ENCODE measurements at places on chromosomes 3 and 15.
A peak's percentile ranks its signal among the peaks of the same experiment; 100 is the strongest.

GRCh38 chr15:88258093-88258641 is 1.6 kb upstream of the NTRK3 start:
- DNase-seq = no peak

- no peak for DNase-seq
Observed at GRCh38 chr15:80778964-80779657, at the start of gene CEMIP. TSS of gene CEMIP (plus strand) at chr15:80779370. CDS start at chr15:80873880, 94,510 bp downstream.

DNA sequence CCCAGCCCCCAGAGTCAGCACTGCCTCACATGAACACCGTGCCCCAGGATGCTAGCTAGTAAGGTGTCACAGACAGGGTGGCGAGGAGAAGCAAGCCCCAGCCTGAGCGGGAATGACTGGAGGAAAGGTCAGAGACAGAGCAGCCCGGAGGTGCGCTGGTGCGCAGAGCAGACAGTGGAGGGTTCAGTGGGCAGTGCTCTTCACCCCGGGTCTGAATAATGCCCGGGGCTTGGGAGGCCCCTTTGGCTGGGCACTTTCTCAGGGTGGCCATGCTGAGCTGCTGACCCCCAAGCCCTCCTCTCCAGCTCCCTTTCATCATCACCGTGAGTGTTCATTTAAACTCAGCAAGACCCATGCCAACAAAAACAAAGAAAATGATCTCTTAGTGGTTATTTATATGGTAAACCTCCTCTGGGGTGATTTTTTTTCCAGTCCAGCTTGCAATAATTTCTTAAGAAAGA is 110.8 kb downstream of the VGLL4 start:
- DNase-seq = no peak

DNA sequence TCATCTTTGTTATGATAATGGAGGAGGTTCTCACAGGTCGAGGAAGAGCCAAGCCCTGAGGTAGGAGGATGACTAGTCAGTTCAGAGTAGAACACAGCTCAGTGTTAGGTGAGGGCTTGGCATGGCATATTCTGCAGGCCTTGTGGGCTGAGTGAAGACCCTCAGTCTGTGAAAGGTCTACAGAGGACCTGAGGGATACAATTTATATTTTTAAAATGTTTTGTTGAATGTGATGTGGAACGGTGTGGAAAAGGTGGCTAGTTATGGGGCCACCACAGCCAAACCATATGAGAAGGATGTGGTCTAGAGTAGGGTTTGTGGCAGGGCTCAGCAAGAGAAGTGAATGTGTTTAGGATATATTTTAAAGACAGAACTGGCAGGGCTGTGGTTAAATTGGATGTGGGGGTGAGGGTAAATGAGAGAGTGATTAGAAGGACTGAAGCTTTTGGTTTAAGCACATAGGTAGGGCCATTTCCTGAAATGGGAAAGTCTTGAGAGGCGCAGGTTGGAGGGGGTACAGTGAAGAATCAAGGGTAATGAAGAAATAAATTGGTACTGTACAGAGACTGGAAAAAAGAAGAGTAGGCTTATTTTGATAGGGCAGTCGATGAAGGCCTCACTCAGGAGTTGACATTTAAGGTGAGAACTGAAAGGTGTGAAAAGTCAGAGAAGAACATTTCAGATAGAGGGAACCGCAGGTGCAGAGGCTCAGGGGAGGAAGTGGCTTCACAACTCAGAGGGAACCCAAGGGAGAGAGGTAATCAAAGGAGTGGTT is 60.5 kb downstream of the SPTSSB start:
- DNase-seq = peak; percentile 6

DNA sequence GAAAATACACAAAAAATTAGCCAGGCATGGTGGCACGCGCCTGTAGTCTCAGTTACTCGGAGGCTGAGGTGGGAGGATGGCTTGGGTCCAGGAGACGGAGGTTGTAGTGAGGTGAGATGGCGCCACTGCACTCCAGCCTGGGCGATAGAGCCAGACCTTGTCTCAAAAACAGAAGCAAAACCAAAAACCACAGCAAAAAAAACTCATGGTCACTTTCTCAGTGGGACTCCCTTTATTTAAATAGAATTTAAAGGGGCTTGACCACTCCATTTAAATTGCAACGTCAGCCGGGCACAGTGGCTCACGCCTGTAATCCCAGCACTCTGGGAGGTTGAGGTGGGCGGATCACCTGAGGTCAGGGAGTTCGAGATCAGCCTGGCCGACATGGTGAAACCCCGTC is 32.8 kb downstream of the ARHGAP31 start:
- no peak for DNase-seq

DNA sequence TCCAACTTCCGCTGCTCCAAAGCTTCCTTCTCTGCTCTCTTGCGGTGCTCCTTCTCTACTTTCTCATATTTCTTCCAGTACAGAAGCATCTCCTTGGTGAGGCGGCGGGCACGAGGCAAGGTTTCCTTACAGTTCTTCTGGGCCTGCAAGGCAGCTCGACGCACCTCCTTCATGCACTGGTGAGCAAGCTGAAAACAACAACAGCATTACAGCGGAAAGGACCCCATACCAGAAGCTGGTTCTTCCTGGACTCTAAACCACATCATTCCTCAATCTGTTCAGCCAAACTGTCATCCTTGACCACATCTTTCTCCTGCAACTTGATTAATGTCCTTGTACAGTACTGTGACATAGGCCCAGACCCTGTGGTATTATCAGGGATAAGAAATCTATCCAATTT is 36.4 kb downstream of the INO80 start:
- no peak for DNase-seq

DNA sequence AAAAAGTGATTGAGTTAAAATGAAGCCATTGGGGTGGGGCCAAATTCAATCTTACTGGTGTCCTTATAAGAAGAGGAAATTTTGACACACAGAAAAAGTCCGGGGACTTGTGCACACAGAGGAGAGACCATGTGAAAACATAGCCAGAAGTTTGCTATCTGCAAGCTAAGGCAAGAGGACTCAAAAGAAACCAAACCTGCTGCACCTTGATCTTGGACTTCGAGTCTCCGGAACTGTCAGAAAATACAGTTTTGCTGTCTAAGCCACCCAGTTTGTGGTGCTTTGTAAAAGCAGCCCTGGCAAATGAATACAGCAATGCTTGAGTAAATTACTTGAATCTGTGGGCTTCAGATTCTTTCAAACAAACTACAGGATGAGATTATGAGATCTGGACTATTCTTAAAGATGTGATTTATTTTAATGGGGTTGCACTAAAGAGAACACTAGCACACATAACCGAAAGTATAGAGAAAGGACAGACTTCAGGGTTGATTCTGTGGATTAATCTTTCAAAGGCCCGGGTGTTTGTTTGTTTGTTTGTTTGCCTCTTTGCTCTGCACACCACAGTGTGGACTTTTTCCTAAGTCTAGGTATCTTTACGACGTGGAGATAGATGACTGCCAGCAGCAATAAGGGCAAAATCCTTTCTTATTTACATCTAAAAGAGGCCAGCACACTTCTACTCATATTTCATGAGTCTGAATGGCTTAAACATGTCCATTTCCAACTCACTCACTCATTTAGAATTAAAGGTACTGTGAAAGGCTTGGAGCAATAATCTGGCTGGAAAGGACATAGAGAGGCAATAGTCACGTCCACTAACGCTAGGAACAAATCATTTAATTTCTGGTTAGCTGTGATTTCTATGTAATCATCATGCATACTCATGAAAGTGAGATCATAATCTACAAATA is 53.9 kb upstream of the SSR3 start:
- no peak for DNase-seq

DNA sequence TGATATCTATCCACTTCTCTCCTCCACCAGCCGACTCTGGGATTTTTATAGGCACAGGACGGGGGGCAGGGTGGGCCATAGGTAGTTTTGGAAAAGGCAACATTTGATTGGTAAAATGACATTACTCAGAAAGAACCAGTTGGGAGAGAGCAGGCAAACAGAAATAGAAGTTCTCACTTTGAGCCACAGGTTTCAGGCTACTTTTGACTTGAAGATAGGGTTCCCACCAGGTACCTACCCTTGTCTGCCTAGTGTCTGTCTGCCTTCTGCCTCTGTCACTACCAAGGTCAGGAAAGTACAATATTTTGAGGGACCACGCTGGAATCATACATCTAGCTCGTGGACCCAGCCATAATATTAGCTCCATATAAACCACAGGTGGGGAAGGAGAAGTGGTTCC is 412.9 kb upstream of the GRM7 start:
- no peak for DNase-seq

DNA sequence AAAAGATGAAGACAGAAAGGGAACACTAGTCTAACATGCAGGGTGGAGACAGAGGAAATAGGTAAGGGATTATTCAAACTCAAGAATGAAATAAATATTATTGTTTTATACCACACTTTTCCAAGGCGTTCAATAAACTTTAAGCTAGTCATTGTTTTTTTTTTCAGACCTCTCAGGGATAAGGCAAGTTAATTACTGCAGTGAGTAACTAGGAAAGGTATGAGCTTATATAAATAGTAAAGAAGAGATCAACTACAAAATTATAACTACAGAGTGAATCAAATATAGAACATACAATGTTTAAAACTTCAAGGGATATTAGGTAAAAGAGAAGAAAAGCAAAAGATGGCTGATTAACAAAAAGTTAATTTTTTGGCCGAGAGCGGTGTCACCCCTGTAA is 31.5 kb upstream of the XXYLT1 start:
- no peak for DNase-seq

- no peak for DNase-seq
Observed at GRCh38 chr3:12490547-12490946, 6.3 kb downstream of the TSEN2 start.

- DNase-seq = no peak
Observed at GRCh38 chr15:49179433-49180190, 9.6 kb downstream of the GALK2 start.

GRCh38 chr3:130354430-130354829 is 9.0 kb downstream of the COL6A5 start:
- DNase-seq = no peak

- no peak for DNase-seq
Observed at GRCh38 chr3:49665822-49666519, 8.2 kb upstream of the APEH start.

DNA sequence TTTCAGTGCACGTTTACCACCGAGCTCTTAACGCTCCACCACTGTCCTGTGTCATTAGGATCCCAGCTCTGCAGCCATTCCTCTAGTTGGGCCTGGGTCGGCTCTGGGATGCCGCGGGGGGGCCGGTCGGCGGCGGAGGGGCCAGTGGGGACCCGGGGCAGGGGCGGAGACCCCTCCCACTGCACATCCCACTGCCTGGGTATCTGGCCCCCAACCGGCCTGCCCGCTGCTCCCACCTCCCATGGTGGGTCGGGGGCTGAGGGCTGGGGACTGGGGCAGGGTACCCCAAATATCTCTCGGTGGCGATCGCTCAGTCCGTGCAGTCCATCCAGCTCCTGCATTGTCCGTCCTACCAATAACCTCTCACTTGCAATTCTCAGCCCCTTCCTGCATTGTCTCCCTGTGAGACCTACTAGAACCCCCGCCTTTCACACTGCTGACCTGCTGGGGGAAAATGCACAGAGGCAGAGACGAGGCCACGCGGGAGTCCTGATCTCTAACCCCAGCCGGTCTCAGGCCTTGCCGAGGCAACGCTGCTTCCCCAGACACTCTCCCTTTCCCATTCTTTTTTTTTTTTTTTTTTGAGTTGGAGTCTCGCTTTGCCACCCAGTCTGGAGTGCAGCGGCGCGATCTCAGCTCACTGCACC is 24.0 kb upstream of the MUC20 start:
- no peak for DNase-seq

DNA sequence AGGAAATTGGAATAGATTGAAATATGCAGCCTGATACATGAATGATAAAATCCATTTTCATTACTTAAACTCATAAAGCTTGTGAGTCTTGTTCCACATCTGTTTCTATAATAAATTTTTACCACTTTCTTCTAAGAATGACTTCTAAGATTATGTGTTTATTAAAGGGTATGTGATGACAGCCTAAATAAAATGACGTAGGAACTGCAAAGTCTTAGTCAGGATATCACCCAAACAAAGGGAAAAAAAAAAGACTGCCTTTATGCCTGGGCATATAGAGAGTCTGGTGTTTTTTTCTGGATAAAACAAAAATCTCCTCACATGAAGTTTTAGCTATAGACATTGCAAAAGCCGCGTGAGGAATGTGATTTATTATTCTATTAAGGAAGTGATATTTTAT is 844.0 kb downstream of the DIPK2A start:
- DNase-seq = no peak

DNA sequence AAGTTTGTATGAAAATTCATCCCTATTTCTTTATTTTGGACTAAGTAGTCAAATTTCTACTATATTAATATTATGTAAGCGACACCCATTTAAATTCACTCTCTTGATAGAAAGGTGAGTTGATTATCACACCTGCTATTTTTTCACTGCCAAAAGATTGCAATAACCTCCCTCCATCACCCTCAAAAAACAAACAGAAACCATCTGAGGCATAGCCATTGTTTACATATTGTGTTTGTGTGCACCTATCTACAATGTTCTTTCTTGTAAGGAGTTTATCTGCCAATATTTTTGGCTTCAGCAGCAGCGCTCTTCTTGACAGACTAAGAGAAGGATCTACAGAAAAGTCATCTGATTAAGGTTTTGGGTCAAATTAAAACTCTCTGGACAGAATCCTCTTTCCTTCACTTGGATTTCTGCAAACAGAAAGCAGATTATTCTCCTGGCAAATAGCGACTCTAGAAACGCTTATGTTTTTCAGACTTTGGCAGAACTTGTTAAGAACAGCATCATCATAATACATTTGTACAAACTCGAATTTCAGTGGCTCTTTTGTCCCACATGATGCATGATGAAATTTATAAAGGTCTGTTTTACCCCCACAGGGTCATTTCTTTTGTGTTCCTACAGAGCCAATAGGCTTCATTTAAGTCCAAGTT is 48.6 kb downstream of the KCNMB2 start:
- DNase-seq = no peak

DNA sequence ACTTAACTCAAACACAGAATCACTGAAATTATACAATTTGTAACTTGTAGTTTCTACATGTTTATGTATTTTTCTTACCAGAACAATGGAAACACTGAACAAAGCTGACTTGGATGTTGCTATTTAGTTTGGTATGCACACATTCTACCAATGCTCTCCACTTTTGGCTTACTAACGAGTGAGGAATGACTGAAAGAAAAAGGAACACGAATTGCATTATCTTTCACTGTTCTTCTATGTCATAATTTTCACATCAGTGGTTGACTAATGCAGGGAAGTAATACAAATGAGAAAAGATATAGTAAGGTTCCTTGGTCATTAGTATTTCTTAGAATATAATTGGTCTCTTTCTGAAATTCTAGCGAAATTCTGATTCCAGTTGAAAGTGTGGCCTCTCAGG is 9.8 kb upstream of the CNTN3 start:
- DNase-seq = no peak

DNA sequence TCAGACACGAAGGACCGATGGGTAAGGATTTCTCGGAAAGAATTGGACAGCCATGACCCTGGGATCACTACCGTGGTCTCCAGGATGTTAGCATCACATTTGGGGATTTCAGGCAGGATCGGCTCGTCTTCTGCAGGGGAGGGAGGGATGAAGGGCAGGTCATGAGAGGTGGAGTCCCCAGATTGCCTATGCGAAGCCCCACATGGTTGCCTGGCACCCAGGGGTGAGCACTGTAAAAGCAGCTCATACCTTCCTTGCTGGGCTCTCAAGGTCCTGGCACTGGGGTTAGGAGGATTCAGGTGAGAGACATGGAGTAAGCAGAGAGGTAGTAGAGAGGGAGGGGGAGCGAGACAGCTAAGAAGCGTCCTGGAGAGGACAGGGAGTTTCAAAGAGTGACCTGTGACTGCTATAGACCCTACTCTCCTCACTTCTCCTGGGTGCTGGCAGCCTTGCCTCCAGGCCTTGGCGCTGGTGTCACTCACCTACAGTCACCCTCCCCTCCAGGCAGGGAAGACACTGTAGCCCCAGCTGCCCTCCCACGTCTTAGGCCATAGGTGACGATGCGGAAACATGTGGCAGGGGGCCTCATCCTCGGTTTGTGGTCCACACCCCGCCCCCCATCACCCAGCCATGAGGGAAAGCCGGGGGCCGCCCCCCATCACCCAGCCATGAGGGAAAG is 15.0 kb upstream of the EHD4 start:
- no peak for DNase-seq
